Forelimb muscle (tissue), 1 donor: ENCODE measurements at places on chromosomes 16 and 17. TPM values are rescaled to one million over a fixed set of nuclear protein-coding genes. Genes with fewer than 3 reads are reported as not detected.
A peak's percentile ranks its signal among the peaks of the same experiment; 100 is the strongest.

DNA sequence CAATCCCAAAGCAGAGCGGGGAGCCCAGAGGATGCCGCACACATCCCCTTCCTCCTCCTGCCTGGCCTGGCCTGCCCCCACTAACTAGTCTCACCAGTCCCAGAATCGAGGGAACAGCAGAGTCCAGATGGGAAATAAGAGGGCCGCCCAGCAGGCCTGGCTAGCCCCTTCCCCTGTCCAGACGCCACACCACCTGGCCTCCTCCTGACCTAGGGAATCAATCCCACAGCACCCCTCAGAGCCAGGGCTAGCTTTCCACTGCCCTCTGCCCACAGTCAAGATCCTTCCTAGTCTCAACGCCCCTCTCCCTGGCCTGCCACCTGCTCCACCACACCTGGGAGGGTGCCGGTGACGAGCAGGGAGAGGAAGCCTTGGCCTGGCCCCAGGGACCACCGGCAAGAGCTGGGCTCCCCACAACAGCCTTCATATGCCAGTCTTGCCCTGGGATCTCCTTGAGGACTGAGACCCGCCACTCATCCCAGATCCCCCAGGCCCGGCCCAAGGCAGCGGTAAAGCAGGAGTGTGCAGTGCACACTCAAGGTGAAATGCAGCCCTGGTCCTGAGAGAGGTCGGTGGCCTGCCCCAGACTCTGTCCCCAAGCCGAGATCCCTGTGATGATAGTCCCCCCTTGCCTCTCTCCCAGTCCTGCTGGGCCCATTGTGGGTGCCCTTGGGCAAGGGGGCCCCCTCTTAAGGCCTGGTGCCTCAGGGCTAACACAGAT lies 27.9 kb downstream of the KATNB1 start:
- DNase-seq = no peak

DNA sequence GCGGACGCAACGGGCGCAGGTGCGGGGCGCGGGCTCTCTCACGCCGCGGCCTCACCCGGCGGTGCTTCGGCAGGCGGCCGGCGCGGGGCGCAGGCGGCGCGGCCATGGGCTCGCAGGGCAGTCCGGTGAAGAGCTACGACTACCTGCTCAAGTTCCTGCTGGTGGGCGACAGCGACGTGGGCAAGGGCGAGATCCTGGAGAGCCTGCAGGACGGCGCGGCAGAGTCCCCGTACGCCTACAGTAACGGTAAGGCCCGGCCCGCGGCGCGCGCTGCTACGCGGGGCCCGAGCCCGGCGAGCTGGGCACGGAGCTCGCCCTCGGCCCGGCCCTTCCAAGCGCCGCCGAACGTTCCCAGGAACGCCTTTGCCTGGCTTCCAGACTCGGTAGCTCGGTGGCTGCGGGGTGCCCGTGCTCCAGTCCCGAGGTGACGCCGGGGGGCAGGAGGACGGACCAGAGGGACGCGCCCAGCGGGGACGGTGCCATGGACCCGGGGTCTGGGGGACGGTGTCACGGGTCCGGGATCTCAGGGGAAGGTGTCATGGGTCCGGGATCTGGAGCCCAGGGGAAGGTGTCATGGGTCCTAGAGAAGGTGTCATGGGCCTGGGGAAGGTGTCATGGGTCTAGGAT lies 435 bp downstream of the RAB40C start:
- no peak for DNase-seq

DNA sequence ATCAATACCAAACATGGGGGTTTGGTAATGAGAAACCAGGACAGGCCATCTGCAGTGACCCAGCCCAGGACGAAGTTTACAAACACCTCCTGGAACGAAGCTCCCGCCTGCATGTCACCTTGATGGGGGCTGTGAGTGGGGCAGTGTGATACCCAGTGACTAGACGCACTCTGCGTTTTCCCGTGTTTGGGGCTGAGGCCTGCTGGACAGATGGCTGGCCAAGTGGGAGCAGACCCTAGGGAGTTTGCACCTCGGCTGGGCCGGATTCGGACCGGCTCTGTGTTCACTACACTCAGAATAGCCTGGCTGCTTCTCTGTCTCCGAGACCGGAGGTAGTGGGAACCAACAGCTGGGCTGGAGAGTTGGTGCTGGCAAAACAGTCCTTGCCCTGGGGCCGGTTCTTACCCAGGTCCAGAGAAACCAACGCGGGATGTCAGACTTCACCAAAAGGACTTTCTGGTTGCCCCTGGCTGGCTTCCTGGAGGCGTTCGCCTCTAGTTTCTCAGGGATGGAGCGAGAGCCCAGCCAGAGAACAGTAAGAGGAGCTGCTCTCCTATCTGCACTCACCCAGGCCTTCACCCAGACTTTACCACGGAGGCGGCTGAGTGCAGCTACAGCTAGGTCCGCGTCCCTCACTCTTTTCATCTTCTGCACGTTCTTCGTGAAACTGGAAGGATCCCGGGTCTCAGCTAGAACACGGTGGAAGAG lies 20.4 kb downstream of the CARHSP1 start:
- no peak for DNase-seq

Gene ABCC11
- 0.18 TPM for polyA plus RNA-seq

DNA sequence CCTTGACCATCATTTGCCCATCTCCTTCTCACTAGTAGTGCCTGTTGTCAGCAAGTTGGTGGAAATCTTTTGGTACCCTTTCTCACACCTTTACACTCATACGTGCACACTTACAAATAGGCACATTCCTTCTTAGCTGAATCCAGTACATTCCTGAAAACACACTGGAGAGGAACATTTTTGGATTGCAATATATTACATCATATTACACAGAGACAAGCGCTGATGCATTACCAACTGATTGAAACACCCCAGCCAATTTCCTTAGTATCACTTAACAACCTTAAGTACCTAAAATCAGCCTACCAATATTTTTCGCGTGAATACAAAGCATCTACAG lies 64.1 kb downstream of the PLCG2 start:
- no peak for DNase-seq

DNA sequence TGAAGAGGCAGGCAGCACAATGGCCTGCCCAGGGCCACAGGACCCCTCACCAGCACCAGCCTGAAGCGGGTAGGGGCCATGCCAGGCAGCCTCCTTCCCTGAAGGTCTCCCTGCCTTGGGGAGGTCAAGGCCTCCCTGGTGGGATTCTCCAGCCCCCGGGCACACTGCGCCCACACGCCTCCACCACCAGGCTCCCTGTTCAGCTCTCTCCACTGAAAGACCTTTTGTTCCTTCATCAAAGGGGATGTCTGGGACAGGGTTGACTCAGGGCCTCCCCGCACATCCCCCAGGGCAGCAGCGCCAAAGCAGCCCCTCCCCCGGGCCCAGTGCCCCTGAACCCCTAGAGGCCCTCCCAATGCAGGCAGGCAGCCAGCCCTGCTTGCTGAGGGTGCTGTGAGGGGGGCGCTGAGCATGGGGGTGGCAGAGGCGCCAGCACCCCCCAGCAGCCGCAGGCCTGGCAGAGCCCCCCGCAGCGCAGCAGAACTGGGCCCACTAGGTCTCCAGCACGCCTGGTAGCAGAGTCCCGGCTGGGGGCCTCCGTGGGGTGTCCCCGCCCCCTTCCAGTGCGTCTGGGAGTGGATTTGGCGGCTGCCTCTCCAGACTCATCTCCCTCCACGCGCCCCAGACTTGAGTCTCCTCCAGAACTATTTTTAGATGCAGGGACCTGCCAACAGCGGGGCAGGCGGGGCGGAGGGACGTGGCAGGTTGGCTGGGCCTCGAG lies 13.1 kb downstream of the BCAR1 start:
- DNase-seq = no peak

DNA sequence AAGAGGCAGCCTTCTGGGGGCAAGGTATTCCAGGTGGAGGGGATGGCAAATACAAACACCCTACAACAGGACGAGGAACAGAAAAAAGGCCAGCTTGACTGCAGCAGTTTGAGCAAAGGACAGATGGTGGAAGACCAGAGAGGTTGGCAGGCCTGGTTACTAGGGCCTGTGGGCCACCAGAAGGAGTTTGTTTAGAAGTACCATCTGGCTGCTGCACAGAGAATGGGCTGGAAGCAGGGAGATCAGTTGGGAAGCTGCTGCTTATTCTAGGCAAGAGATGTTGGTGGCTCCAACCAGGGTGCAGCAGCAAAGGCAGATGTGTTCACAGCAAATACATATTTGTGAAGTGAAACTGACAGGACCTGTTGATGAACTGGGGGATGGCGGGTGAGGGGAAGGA lies 2.9 kb upstream of the YPEL2 start:
- DNase-seq = no peak

GRCh38 chr17:44972953-44973352 lies 4.8 kb upstream of the C1QL1 start:
- DNase-seq = no peak

Gene PRSS27
- 1.4 TPM for polyA plus RNA-seq

Gene EXOC7
- 78.3 TPM for polyA plus RNA-seq

GRCh38 chr16:2150418-2151187 lies 2.2 kb downstream of the RAB26 start:
- no peak for DNase-seq

GRCh38 chr17:51165680-51166197 lies 472 bp upstream of the NME2 start:
- DNase-seq = no peak

DNA sequence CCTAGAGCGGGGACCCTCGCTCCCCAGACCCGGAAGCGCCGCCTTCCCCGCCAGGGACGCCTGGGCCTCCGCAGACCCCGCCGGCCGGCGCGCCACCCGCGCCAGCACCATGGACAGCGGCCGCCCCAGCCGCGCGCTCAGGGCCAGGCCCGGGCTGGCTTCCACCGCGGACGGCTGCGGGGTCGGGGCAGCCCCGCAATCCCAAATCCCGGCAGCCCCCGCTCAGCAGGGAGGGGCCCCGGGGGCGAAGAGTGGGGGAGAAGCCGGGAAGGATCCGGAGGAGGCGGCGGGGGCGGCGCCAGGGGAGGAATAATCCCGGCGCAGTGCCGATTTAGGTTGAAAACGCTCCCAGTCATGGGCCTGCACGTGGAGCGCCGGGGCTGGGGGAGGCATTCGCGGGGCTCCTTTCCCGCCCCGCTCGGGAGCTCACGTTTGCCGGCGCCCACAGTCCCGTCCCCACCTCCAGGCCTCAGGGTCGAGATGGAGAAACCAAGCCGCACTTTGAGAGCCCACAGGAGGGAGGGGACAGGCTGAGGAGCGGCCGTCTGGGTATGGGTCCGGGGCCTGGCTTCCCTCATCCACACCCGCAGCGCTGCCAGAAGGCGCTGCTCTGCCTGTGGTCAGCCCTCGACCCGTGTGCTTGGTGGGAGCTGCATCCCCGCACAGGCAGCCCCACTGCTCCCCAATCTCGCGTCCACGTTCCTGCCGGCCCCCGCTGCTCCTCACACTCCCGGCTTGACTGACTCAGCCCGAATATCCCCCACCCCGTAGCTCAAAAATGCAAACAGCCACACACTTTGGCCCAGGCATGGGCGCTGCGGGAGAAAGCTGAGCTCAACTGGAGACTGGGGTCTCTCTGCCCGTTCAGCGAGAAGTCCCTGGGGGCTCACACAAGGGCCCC lies 4.7 kb downstream of the FBXL16 start:
- no peak for DNase-seq

Gene HIGD1B
- 4.2 TPM for polyA plus RNA-seq

GRCh38 chr17:57440522-57441269 lies 184.4 kb downstream of the MSI2 start:
- peak; percentile 24 for DNase-seq

Gene CDH11
- 43.2 TPM for polyA plus RNA-seq

Gene SPAG7
- 90.2 TPM for polyA plus RNA-seq

DNA sequence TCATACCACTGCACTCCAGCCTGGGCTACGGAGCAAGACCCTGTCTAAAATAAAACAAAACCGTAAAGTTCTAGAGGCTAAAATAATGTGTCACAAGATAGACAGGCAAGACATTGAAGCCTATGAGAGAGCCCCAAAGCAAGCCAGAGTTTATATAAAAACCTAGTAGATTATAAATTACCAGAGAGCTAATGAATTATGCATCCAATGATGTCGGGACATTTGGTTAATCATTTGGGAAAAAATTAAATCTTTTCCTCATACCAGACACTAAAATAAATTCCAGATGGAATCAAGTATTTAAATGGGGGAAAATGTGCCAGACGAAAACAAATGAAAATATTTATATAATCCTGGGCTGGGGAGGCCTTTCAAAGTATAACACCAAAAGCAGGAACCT lies 24.2 kb downstream of the CCDC40 start:
- no peak for DNase-seq

DNA sequence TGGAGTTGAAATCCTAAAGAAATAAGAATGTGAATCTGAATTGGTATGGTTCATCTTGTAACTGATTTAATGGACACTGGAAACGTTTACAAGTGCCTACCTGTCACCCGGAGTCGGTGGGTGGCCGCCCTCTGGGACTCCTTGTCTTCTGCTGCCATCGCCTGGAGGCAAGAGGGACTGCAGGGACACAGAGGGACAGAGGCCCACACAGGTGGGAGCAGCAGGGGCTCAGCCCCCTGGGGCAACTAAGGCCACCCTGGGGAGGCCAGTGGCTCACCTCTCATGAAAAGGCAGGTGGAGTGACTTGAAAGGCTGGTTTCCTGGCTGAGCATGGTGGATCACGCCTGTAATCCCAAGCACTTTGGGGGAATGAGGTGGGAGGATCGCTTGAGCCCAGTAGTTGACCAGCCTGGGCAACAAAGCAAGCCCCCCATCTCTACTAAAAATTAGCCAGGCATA lies 23.2 kb downstream of the TMEM92 start:
- no peak for DNase-seq

Gene RNF227
- polyA plus RNA-seq = 2.5 TPM

DNA sequence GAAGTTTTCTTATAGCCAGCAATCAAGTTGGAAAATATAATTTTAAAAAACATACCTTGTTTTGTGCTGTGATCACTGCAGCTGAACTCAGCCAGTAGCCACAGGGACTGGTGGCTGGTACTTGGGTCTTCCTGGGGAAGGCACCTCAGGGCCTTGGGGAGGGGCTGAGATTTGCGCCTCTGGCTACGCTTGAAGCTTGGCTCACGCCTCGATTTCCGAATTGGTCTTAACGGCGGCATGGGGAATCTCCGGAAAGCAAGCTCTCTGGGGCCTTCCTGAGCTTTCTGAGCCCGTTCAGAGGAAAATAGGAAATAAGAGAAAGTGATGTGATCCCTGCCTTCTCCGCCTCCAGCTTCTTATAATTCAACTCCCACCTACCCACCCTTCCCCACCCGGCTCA lies 11.3 kb upstream of the USP7 start:
- DNase-seq = no peak

DNA sequence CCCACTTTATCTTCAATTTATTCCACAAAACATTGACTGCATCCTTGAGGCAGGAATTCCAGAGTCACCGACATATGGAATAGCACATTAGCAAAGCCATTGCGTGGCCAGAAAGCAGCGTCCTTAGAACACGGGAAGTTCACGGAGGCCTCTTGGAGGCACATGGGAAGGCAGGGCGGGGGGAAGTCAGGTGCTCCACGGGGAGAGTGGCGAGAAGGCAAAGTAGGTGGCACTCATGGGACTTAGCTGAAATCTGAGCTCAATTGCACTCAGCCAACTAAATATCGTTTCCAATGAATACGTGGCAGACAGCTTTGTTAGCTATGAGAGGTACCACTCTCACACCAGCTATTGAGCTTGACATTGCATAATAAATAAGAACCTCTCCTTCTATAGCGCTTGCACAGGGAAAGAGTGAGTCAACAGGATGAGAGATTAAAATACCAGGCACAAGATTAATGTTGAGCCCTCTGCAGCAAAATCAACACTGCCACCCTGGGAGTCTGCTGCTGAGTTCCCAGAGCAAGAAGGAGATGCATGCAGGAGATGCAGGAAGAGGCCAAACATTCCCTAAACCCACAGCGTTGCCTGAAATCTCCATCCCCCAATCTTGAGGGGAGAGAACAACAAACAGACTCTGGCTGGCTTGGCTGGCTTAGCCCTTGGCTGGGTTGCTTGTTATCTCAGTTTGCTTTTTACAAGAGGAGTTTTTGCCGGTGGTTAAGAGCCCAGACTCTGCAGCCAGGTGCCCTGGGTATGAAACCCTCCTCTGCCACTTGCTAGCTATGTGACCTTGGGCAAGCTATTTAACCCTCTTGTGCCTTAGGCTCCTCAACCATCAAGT lies 28.8 kb downstream of the ABCC12 start:
- no peak for DNase-seq

Gene GRB7
- 0.51 TPM for polyA plus RNA-seq
